ENCODE measurements at places on chromosomes 2 and 18. TPM values are rescaled to one million over a fixed set of nuclear protein-coding genes. Genes with fewer than 3 reads are reported as not detected.

Gene IL1R2
- 0.75 TPM for total RNA-seq

Gene PRSS56
- total RNA-seq, result 0.11 TPM

Gene CHRNG
- not detected for total RNA-seq

Gene ST6GAL2
- total RNA-seq, result 17.5 TPM

Gene METTL5
- 69.9 TPM for total RNA-seq

Gene SPEG
- total RNA-seq, result 5.4 TPM

Gene SERPINB13
- total RNA-seq, result not detected

Gene HOXD10
- total RNA-seq, result 5.3 TPM

Gene FTCDNL1
- total RNA-seq, result 2.9 TPM

Gene CXCR2
- total RNA-seq, result not detected

Gene IL1RL1
- total RNA-seq, result 0.56 TPM

Gene NAT8
- total RNA-seq, result not detected

Gene SPATA3
- total RNA-seq, result not detected

Gene ARHGEF4
- 9.1 TPM for total RNA-seq

Gene ACKR3
- 9.4 TPM for total RNA-seq

Gene POTEJ
- total RNA-seq, result not detected

Gene OXER1
- not detected for total RNA-seq

Gene FKBP7
- total RNA-seq, result 9.7 TPM

Gene NABP1
- total RNA-seq, result 10.7 TPM

Gene SAG
- total RNA-seq, result not detected

Gene CDCA7
- total RNA-seq, result 48.9 TPM

Gene FOXI3
- not detected for total RNA-seq

Gene SLC9A2
- 3.7 TPM for total RNA-seq

Gene PRKAG3
- total RNA-seq, result not detected

Gene PKDCC
- 20.6 TPM for total RNA-seq

Gene ZNF407
- 2.5 TPM for total RNA-seq

Gene KCNJ3
- not detected for total RNA-seq

Gene FABP1
- not detected for total RNA-seq

Gene B4GALT6
- 6.7 TPM for total RNA-seq

Gene TTR
- total RNA-seq, result not detected

Gene CRYGD
- not detected for total RNA-seq

Gene SYT4
- not detected for total RNA-seq

Gene SS18
- 48.4 TPM for total RNA-seq

Gene SKOR2
- not detected for total RNA-seq

Gene CHN1
- total RNA-seq, result 17.5 TPM

Gene EVA1A
- 11.4 TPM for total RNA-seq

Gene RFTN2
- total RNA-seq, result not detected

Gene LOXHD1
- total RNA-seq, result not detected

Gene RABL2A
- 8.9 TPM for total RNA-seq

Gene FZD7
- 6.2 TPM for total RNA-seq

Gene RAB31
- 18.1 TPM for total RNA-seq

Gene TDRD15
- not detected for total RNA-seq

Gene MAPK4
- 0.20 TPM for total RNA-seq

Gene CAVIN2
- 35.7 TPM for total RNA-seq
